ENCODE measurements at places on chromosomes 7 and 10.

- DNase-seq: no peak
Observed at GRCh38 chr10:126568809-126569385, 101.6 kb downstream of the C10orf90 start.

DNA sequence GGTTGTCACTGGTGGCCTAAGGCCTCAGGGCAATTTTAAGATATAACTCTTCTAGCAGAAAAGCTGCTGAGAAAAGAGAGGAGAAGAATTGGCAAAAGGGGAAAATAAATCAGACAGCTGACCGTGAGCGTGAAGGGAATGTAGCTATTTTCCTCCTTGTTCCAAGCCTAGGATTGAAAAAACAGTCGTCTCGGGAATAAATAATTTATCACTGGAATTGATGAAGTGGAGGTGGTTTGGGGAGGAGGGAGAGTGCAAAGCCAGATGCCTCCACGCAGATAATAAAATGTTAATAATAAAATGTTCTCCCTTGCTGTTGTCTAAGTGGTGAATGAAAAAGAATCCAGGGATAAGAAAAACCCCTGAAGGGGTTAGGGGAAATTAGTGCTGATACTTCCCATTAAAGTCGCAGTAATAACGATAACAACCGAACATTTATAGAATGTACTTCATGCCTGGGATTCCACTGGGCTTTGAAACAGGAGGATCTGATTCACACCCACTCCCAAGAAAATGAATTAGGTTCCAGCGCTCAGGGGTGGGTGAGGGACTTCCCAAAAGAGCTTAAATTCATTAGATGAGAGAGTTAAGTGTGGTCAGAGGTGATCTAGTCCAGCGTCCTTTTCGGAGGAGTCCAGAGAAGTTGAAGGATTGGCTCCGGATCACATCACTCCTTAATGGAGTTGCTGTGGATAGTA lies 27.3 kb downstream of the BAMBI start:
- DNase-seq: no peak

DNA sequence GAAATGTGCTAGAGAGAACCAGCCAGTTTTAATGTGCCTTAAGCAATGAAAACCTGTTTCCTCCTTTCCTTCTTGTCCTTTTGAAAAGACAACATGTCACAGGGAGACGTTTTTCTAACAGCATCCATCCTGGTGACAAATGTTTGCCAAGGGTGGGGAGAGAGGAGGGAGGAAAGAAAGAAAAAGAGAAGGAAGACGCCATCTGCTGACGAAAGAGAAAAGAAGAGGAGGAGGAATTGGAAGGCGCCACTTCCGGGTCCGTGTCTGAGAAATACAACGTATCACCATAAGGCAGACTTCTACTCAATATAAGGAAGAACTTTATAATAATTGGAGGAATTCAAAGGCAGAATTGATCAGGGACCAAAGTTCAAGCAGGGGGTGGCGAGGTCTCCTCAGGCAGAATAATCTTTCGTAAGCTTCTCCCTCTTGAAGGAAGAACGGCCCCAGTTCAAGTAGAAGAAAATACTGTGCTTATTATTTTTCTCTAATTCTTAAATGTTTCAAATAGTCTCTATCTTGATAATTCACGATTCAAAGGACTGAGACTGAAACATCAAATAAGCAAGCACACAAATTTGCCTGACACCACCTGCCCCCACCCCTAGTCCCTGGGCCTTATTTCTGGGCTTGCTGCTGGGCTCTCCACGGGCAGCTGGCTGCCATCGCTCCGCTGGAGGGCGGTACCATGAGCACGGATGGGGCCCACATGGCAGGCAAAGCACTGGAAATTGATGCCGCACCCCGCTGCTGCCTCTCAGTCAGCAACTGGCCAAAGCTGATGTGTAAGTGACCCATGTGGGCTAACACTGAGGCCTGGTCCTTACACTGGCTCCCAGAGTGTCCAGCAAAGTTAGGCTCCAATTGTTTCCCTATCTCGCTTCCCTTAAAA lies 273.7 kb upstream of the KLF14 start:
- DNase-seq: no peak

DNA sequence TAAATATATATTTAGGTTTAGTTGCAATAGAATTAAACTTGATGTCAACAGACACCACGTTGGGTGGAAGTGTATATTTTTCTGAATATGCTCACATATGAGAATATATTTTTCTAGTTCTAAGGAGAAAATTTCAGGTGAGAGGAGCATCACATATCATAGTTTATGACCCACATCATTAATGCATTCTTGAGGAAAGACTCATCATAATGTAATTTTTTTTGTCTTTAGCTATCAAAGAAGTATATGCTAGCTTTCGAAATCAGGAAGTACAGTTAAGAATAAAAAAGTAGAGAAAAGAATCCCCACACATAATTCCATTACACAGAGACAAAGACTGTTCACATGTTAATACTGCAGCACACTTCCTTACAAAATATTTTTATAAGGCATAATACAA lies 30.4 kb downstream of the A1CF start:
- no peak for DNase-seq

DNA sequence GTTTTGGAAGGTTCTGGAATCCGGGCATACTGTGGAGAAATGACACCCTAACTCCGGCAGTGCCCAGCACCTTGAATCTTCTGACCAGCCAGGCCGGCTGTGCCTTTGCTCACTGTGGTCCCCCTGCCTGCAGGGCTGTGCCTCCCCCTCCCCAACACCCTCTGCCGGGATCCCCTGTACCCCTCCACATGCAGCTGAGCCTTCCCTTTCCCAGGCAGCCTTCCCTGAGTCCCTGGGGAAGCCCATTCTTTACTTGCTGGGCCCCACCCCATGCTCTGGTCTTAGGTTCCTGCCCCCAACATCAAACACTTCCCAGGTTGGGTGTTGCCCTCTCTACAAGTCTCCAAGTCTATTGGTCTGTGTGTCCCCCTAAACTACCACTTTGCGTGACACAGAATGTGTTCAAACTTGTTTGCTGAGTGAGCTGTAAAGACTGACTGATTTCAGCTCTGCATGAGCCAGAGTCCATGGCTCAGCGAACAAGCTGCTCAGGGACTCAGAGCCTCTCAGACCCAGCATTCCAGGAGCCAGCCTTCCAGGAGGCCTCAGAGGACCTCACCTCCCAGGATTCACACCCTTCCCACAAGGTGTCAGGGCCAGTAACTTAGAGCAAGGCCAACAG lies 31.6 kb downstream of the CALML5 start:
- no peak for DNase-seq

- no peak for DNase-seq
Observed at GRCh38 chr7:81111781-81112540, 193.1 kb upstream of the SEMA3C start.

GRCh38 chr7:157683747-157684156 lies 346.9 kb downstream of the DNAJB6 start:
- DNase-seq: no peak

DNA sequence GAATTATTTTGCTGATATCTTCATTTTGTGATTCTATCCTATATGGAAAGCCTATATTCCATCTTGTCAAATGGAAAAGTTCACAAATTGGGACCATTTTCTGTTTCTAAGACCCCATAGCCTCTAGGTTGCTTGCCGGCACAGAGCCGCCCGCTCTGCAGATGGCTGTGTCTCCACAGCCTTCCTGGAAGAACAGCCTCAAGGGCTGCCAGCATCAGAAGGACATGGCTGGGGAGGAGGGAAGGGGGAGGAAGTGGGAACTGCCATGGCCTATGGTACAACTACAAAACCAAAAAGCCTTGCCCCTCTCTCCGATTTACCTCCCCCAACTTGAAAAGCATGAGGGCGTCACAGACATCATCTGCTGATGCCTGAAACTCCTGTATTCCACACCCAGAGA lies 75.9 kb downstream of the LANCL2 start:
- DNase-seq: no peak

DNA sequence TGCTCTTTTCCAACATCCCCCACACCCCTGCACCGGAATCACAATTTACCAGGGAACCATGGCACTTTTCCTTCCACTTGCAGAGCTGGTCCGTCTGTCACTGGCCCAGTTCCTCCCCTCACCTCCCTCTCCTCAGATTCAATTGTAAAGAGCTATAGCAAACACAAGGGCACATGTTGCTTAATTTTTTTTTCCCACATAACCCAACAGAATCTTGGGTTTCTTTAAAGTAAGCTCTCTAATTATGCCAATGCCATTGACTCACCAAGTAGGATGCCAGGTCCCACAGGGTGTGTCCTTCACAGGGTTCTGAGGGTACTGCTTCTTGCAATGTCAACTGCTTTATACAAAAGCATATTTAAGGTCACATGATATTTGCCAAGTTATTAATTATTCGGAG lies 262.2 kb downstream of the AUTS2 start:
- no peak for DNase-seq

DNA sequence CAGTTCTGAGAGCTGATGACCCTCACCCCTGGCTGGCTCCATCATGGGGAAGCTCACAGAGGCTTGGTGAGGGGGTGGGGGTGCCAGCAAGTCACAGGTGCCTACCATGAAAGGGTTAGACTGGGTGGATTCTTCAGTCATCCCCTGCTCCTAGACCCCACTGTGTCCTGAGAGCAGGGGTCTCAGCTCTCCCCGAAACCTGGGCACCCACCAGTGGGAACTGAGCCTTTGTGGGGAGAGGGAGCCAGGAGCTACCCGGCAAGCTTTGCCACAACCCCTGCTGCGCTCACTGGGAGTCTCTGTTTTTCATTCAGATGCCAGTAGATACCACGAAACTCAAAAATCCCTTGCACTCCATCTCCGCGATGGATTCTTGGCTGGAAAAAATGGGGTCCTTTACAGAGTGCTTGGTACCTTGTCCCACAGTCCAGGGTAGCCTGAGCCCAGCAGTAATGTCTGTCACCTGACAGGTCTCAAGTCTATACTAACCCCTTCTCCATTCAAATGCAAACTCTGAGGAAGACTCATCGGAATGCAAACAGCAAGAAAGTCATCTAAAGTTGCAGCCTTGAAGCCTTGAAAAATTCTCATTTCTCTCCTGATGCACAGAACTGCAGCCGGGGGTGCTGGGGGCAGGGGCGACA lies 48.9 kb upstream of the ENO4 start:
- DNase-seq: no peak

DNA sequence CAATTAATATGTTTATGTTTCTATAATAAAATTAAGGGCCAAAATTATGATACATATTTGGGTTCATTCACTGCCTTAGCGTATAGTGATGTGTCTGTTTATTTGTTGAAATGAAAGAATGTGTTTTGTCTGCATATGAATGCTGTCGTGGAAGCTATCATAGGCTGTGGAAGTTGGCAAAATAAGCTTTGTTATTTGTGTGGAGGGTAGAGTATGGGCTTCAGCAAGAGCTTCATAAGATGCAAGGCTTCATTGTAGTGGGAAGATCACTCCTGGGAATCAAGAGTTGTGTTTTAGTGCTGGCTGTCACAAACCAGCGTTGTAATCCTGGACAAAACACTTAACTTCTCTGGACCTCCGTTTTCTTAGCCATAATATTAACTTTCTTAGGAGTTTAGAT lies 2.5 kb downstream of the SLK start:
- no peak for DNase-seq

GRCh38 chr10:107054469-107055156 lies 109.9 kb downstream of the SORCS1 start:
- DNase-seq: no peak

DNA sequence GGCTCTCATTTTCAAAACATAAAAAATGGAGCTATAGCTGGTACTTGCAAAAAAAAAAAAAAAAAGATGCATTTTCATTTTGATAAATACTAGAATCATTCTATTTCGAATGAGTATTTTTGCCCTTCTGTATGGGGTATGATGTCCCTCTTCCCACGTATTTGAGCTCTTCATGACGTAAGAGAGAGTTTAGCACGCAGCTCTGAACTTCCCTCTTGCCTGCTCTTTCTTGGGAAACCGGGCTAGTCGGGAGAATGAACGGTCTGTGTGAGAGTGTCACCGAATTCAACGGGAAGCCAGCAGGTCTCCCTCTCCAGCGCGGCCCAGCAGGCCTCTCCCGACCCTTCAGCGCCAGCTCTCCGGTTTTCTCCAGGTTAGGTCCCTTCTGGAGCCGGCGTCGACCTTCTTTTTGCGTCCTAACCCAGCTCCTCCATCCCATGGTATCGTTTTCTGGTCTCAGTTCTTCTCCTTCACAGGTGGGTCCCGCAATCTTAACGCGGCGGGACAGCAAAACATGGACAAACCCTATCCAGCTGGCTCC lies 159.2 kb upstream of the PITRM1 start:
- no peak for DNase-seq

GRCh38 chr10:12602521-12602920 lies 253.2 kb downstream of the CAMK1D start:
- DNase-seq: no peak
